ENCODE measurements at places on chromosomes 7 and 10.

GRCh38 chr10:72254813-72255568 is 18.7 kb upstream of the DDIT4 start:
- no peak for DNase-seq

- DNase-seq = no peak
These were observed 231.8 kb downstream of the WDR37 start for GRCh38 chr10:1287971-1288401.

- no peak for DNase-seq
These were observed 71.0 kb upstream of the ZNF479 start for GRCh38 chr7:57203161-57203791.

DNA sequence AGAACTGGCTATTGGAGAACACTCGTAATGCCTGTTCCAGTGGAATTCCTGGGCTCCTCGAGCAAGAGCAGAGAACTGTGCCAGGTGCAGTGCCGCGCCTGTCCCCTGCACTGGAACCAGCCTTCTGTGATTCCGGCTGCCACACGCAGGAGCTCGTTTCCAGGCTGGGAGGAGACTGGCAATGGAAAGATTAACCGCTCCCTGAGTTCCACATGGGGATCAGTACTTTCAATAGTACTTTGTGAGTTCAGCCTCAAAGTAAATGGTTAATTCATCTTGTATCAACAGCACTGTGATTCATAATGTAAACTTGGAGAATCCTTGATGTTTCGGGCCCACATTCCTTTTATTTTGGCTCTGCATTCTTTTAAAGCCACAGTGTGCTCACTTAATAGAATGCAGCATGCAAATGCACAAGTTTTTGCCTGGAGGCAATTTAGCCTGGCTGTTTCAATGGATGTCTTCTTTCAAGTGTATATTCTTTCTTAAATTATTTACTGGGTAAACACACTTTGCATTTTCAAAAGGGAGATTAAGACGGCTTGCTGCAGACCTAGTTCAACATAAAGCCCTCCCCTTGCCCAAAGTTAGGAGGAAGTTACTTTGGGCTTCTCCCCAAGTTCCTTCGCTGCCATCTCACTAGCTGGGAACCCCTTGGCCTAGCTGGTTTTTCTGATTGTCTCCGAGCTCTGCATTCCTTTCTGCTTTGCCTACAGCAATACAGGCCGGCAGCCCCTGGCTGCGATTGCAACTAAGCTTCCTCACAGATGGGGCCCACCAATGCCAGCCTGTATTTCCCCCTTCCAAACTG is 138.1 kb upstream of the TCF7L2 start:
- peak; percentile 91 for DNase-seq

DNA sequence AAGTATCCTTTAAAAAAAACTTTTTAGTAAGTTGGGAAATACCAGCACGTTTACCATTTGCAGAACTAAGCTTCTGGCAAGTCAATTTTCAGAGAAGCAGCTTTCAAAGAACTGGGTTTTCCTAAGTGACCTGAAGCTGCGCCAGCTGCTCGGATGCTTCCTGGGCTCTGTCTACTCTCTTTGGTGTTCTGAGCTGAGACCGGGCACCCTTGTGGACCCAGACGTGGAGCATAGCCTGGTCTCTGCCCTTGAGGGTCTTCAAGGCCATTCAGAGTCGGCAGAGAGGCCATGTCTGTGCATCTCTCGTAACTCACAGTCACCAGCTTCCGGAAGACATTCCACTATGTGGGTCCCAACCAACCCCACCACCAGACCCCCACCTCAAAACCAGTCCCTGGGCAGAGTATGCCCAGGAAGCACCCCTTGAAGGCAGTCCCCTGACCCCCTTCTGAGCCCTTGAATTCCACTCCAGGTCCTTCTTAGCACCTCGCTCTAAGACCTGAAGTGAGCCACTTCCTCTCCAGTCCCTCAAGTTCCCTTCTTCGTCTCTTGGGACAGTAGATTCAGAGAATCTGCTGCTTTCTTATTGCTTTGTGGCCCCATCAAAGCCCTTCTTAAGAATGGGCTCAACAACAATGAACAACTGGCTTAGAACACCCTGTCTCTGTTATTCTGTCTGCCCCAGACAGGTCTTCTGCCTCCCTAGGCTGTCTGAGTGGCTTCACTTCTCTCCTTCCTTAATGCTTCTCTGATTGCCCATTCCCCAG is 8.5 kb downstream of the CALML5 start:
- no peak for DNase-seq

GRCh38 chr7:157817944-157818700 is 481.3 kb downstream of the DNAJB6 start:
- DNase-seq = no peak

DNA sequence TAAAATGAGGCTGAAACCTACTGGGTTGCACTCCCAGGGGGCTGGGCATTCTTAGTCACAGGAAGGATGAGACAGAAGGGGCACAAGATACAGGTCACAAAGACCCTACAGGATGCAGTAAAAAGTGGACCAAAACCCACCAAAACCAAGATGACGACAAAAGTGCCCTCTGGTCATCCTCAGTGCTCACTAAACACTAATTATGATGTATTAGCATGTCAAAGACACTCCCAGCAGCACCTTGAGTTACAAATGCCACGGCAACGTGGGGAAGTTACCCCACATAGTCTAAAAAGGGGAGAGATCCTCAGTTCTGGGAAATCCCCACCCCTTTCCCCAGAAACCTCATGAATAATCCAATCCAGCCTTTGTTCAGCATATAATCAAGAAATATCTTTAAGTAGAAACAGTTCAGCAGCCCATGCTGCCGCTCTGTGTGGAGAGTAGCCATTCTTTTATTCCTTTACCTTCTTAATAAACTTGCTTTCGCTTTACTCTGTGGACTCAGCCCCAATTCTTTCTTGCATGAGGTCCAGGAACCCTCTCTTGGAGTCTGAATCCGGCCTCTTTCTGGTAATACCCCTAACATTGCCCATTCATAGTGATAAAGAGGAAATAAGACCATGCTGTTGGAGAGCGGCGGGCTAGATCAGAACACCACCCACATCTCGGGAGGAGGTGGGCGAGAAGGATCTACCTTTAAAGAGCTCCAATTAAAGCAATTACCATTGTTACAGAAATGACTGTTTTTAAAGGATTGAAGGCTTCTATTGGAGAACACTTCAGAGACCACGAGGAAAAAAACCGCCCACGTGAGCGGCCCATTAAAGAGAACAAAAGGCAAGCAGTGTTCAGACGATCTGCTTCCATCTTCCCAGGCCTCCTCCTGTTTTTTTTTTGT is 170.9 kb downstream of the USP6NL start:
- no peak for DNase-seq

- DNase-seq = no peak
These were observed 524 bp upstream of the FUOM start for GRCh38 chr10:133358162-133358924.

DNA sequence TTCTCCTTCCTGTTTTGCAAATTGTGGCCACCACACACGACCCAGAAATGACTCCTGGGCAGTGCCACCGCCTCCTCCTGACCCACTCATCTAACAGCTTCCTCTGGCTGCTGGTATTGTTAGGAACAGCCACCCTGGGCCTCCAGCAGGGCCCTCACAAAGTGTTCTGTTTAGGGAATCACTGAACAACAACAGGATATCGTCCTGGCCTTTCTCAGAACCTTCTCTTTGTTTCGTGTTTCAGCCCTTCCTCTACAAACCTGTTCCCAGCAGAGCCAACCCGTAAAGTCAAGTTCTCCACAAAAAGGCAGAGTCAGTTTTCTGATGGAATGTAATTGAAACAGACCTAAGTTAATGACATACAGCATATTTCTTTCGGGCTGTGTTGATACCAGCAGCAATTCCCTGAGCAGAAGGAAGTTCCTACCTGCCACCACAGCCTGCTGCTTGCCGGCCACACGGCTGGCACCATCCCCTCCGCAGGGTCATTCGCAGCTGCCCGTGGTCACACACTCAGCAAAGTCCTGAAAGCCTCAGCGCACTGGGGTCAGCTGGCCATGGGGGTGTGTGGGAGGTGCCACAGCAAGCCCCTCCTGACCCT is 91.7 kb upstream of the PITRM1 start:
- DNase-seq = no peak
